ENCODE measurements at places on chromosomes 5 and 9.
A peak's percentile ranks its signal among the peaks of the same experiment; 100 is the strongest.

GRCh38 chr5:10857338-10857733 lies 96.3 kb upstream of the DAP start:
- no peak for DNase-seq

DNA sequence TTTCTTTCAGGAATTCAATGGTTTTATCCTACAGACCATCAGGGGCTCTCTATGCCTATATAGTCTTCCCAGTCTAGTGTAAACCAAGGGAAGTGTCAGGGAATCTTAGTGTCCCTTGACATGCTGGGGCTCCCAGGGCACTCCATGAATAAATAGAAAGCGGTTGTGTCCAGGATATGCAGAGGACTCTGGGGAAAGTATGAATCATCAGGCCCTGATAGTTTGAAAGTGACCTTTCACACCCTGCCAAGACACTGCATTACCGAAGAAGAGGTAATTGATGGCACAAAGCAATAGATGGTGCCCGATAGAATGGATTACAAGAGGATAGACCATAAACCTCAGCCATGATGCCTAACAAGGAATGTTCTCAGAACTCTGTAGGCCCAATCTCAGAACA lies 163.3 kb upstream of the DAPK1 start:
- no peak for DNase-seq

DNA sequence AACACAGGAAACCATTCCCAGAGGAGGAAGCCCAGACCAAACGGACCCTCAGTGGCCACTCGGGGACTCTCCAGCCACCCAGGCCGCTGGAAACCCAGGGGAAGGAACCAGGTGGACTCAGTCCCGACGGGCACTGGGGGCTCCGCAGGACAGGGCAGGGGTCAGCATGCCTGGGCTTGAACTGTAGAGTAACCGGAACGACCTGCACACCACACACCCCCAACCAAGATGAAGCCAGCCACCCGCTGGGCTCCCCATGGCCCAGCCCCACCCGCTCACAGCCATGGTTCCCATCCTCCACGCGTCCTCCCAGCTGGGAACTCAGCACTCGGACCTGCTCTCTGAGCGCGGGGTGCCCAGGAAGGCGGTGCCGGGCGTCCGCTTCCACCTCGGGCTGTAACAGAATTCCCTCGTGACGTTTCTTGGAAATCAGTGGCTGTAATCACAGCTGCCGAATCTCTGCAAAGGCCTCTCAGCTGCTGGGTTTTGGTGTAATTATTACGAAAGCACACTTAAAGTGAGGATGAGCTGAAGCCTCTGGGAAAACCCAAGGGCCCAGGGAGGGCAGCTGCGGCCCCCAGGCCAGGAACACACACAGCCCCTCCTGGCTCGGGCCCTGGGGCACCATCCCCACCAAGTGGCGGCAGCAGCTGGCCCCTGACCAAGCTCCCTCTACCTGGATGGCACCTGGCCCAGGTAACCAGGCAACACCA lies 13.8 kb downstream of the NACC2 start:
- DNase-seq, result peak; percentile 65

DNA sequence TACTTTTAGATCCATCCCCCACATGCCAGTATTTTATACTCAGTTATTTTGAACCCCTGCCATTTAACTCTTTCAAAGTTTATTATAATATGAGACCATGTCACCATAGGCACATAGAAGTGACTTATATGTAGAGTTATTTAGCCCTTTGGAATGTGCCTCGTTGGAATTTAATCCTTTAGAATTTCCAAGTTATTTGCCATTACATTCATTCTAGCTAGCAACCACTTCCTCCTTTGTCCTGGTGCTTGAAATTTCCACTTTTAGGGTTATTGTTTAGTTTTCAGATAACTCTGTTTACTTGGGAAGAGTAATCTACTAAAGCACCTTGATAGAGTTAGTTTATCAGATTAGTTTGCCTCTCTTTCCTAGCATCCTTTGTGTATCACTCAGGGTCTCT lies 82.8 kb upstream of the TLE1 start:
- DNase-seq, result no peak

DNA sequence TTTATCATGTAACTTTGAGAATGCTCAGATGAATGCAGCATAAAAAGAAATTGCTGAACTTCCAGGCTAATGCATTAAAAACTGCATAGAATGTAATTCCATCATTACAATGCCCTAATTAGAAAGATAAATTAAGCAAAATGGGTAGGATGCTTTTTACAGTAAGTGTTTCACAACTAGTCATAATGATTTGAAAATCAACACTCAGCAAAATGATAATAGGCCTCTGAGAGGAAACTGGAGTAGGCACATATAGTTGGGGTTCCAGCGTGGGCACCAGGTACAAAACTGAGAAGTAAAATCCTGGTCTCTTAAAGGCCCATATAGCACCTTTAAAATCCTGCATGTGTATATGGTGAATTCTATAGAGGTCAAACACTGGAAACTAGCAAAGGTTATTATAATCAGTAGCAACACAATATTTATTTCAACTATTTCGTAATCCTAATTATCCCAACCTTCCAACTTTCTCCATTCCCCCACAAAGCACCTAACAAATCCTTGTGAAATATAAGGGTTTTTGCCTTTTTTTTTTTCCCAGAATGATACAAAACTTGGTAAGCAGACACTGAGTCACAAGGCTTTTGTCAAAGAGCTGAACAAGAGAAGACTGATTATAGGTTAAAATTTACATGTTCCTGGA lies 108.0 kb upstream of the NR5A1 start:
- DNase-seq, result no peak

DNA sequence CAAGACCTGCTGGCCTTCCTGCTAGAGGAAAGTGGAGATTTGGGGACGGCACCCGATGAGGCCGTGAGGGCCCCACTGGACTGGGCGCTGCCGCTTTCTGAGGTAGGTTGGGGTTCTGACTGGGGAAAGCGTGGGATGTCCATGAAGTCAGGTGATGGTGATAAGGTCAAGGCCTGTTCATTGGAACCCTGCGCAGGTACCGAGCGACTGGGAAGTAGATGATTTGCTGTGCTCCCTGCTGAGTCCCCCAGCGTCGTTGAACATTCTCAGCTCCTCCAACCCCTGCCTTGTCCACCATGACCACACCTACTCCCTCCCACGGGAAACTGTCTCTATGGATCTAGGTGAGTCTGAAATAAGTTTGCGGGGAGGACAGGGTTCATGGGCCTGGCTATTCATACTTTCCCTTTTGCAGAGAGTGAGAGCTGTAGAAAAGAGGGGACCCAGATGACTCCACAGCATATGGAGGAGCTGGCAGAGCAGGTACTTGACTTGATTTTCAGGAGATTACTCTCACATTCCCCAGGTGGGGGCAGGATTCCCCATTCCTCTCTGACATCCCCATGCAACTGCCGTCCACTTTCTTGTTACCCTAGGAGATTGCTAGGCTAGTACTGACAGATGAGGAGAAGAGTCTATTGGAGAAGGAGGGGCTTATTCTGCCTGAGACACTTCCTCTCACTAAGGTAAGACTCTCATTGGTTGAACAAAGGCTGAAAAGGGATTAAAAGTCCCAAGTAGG lies 505 bp downstream of the CREB3 start:
- no peak for DNase-seq

- peak; percentile 64 for DNase-seq
Measured at GRCh38 chr9:123267481-123268198, 746 bp downstream of the STRBP start.

DNA sequence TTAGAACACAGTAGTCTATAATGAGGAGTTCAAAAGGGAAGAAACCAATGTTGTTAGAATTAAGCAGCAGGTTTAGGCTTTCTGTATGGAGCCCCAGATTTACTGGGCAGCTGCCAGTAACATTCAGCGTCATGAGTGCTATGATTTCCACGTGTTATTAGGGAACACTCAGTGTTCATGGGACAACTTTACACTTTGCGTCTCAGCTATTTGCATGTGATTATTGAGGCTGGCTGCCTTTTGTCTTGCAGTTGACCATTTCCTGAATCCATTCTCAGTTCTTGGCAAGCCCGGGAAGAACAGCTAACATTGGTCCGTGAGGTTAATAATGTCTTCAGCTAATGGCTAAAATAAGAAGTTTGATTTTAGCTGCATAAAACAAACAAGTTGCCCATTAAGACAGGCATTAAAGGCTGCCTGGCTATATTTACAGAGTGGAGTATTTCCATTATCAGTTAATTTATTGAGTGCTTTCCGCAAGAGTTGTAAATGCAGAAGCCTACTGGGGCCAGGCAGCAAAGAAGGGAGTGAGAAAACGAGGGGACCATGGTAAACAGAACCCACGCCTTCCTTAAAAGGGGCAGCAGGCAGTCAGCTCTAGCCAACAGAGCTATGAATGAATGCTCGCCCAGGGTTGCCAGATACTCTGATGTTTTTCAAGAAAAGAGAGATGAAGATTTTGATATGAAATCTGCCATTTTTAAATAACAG lies 120.9 kb downstream of the PIP5K1B start:
- DNase-seq, result no peak
